ENCODE measurements at places on chromosomes 1 and 21. TPM values are rescaled to one million over a fixed set of nuclear protein-coding genes. Genes with fewer than 3 reads are reported as not detected.

DNA sequence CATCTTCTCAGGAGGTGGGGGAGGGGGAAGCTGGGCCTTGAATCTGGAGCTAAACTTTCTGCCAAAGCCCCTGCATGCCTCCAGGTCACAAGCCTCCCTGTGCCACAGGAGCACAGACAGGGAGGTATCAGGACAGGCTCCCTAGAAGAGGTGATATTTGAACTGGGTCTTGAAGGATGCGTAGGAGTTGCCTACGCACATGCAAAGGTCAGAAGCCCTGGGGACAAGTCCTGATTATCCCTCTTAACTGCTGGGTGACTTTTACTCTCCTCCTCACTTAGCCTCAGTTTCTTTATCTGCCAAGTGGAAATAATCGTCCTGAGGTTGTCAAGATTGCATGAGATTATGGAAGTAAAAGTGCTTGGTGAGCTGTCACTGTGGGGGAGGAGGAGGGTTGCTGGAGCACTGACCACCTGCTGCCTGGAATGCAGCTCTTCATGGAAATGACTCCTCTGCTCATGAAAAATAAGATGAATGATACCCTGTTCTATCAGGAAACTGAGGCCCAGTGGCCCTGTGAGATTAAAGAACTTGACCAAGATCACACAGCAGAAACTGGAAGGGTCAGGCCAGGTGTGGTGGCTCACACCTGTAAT lies 50.6 kb upstream of the LAPTM5 start:
- no peak for DNase-seq

DNA sequence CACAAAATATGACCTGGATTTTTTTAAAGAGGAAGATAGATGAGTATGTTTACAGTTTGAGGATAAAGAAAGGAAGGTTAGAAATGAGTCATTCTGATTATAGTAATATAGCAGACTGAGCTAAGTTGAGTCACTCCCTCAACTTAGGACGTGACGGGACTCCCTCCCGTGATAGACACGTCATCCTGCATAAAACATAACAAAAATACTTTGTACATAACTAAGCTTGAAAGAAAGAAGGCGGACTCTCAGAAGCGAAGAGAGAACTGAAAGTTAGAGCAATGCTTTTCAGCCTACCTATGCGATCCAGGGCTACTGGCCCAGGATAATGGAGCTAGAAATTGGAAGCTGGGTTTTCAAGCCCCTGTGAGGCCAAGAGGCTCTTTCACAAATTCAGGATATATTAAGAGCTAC lies 53.0 kb upstream of the DESI2 start:
- DNase-seq, result peak; percentile 95

DNA sequence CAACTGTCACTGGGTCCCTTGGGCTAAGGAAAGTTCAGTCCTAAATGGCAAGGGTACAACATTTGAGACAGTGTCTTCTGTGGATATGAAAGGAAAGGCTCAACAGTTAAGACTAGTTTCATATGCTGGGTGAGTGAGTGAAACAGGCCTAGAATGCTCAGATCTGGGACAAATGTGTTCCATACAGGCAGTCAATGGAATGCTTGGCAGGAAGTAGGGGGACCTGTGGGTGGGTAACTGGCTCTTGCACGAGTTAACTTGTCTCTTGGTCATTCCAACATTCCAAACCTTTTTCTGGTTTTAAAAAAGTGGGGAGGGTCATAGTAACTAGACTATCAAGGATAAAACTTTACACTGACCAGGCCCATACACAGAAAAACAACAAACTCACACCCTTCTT lies 17.8 kb upstream of the ADAM30 start:
- DNase-seq, result no peak

GRCh38 chr1:150161747-150162581 lies 12.2 kb downstream of the PLEKHO1 start:
- peak; percentile 55 for DNase-seq

The SLC1A7 gene
- not detected for total RNA-seq

DNA sequence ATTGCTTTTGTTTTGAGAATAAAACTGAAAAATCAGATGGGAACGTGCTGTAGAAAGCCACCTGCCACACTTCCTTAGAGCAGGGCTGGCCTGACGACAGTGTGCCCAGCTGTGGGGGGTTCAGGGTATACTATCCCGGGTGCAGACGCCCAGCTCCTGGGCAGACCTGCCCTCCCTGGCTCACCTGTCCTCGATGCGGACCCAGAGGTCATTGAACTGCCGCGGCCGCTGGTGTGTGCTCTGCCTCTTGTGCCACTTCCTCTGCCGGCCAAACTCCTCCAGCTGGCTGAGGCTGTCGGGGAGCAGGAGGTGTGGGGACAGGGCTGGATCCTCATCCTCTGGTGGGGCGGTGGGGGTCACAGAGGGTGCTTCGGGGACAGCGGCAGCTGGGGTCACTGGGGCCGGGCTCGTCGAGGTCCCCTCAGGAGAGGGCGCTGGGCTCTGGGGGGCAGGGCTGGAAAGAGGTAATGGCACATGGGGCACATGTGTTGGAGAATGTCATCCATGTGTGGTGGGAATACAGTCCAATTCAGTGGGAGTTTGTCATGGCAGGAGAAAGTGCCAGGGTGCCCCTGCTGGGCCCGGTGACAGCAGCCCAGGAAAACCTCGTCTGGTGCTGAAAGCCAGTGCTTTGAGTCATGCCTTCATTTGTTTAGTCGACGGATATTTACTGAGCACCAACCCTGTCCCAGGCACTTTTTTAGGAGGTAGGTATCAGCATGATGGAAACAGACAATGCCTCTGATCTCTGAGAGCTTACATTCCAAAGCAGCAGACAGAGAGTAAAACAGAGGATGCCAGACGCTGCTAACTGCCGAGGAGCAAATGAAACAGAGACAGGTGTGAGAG lies 222.0 kb downstream of the TRABD2B start:
- DNase-seq, result no peak

DNA sequence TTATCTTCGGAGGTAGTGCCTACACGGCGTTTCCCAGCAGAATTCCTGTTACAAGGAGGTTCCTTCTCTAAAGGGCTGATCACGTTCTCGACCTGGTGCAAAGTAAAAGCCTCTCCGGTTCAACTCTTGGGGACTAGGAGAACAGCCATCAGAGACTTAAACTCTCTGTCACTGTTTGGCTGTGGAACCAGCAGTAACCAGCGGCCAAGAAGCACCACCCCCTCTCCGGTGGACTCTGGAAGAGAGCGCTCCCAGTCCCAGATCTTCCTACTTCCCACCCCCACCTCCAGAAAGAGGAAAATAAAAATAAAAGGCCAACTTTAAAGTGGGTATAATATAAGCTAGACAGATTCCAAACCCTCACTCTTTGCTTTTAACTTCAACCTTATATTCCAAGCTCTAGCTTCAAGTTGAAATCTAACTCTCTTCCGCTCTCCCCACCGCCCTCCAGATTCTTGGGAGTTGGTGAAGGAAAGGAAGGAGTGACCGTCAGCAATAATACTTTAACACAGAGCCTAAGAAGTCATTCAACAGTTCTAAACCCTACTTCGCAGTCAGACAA lies 2.9 kb downstream of the BRINP3 start:
- no peak for DNase-seq

GRCh38 chr1:59185163-59185860 lies 111.6 kb upstream of the FGGY start:
- DNase-seq, result no peak

Measured in dermis blood vessel endothelial cell (primary cell).